ENCODE measurements at places on chromosomes 2 and 18.

DNA sequence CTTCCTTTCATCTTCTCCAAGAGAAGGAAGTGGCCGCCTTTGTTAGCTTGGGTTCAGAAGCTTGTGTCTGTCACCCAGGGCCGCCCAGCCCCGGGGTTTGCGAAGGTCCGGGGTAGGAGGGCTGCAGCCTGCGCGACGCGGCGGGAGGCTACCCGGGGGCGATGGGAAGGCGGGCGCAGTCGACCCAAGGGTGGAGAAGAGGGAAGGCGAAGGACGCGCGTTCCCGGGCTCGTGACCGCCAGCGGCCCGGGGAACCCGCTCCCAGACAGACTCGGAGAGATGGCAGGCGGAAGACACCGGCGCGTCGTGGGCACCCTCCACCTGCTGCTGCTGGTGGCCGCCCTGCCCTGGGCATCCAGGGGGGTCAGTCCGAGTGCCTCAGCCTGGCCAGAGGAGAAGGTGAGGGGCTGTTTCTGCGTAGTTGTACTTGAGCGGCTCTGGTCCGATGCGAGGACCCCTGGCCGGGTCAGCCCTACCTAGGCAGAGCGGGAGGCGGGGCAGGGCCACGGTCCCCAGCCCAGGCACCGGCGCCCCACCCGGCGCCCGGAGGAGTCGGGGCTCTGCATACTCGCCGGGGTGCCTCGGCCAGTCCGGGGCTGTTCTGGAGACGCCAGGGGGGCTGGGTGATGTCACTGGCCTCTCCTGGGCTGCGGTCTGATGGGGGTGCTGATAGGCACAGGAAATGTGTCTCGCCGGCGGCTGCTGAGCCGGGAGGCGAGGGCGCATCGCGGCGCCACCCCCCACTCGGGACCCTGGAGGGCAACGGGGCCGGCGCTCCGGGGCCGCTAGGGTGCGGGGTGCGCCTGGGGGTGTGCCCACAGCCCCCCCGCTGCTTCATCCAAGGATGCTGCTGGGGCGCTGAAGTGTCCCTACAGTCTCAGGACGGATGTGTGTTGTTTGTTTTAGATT is at the start of gene QPCT:
QPCT (plus strand) TSS at position 178 of the 909 bp plus-strand sequence; CDS start at position 280, 102 bp downstream.
- DNase-seq: peak; percentile 50

GRCh38 chr2:108169982-108170625 is 69.7 kb upstream of the SULT1C3 start:
- DNase-seq: no peak

GRCh38 chr2:39664232-39664887 is 1.4 kb upstream of the TMEM178A start:
- no peak for DNase-seq

GRCh38 chr18:74972354-74972753 is 236.6 kb downstream of the PTGR3 start:
- DNase-seq: no peak

DNA sequence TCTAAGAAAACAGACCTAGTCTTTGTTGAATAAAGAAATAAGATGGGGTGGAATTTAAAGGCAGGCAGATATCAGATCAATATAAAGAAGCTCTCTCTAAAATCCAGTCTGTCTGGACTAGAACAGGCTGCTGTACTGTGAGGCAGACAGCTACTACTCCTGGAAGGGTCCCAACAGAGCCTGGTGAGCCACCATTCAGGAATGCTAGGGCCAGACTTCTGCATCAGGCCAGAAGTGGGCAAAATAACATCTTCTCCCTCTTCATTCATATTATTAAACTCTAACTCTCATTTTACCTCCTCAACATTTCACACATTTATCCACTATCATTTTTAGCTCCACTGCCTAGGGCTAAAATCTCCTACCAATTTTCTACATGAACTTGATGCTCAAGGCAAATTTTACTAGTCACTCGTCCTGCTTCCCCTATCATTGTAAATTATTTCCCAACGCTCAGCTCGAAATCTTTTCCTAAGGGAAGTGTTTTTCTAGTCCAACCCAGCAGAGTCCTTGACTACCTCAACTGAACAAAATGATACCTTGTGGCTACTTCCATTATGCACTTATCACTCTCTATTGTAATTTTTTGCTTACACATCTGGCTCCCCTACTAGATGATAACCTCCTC is 45.2 kb upstream of the GLS start:
- no peak for DNase-seq

- no peak for DNase-seq
Measured at GRCh38 chr2:172408143-172408766, 19.1 kb upstream of the ITGA6 start.

DNA sequence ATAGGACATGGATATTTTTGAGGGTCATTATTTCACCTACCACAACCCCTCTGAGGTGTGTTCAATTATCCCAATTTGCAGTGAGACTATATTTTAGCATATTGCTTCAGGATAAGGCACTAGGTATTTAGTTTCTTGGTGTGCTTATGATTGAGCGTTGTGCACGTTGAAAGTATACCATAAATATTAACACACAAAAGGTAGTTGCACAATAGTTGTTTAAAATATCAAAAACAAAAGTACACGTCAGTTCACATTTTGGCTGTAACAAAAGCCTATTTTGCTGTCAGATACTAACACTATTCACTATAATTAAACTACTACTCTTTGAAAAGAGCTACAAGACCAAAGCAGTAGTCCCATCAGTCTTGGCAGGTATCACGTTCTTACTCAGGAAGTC is 367.5 kb downstream of the DSC3 start:
- no peak for DNase-seq

DNA sequence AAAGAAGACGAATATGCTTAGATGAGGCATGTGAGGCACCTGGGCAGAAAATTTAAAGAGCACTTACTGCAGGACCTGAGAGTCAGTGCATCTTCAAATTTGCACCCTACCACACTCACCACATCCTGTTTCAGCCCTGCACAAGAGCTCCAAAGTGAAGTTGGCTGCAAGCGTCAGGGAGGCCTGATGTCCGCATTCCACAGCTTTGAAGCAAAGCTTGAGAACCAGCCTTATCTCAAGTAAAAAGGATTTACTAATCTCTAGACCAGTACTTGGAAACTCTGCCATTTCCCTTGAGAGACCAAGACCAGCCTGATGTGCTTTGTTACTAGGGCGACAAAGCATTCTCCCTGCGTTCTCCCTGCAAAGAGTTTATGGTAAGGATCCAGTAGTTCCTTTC is 3.4 kb upstream of the ASNSD1 start:
- no peak for DNase-seq

DNA sequence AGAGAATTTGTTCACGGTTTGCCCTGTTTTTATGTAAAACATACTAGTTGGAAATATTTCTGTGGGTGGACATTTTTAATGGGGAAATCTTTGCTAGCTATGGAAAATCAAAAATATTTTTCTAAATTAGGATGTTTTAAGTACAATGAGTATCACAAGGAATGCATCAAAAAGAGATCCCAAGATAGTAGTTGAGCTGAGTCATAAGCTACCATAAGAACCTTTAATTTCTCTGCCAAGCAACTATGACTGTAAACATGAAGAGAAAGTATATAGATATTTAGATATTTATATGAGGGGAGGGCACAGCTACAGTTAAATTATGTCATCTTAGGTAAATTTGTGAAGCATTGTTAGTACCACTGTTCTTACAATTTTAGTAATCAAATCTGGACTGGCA is 646.2 kb downstream of the XIRP2 start:
- DNase-seq: no peak

GRCh38 chr18:75208836-75209128 is 157 bp downstream of the PTGR3 start:
- no peak for DNase-seq

DNA sequence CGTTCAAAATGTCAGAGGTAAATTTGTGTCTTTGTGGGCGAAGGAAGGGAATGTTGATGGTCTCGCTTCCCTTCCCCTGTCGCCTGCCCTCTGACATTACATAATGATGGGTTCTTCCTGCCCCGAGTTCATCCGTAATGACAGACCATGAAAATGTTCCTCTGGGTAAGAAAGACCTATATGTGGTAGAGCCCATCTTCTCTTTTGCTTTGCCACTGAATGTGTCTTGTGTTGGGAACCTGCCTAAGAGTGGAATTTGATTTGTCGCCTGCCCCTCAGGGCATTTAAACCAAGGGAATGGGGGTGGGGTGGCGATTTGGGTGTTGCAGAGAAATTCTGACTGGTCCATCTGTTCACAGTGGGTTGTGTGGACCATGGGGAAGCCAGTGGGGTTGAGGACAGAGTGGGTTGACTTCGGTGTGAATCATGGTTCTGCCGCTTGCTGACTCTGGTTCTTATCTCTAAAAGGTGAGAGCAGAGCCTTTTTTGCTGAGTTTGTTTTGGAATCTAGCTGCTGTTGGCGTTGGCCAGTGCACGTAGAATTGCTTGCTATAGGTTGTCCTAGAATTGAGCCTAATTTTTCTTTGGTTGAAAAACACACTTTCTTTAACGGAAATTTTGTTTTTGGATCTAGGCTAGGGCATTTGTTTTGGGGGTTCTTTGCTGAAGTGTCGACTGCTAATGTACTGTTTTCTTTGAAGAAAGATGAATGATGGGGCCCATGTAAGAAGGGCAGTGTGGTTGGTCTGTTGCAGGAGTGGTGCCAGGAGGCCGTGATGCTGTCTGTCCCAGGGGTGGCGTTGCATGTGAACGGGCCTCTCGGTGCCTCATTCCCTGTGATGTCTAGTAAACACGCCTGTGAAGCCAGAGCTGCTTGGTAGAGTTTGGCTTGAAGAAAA is 1.3 kb downstream of the INPP4A start:
- peak; percentile 5 for DNase-seq

DNA sequence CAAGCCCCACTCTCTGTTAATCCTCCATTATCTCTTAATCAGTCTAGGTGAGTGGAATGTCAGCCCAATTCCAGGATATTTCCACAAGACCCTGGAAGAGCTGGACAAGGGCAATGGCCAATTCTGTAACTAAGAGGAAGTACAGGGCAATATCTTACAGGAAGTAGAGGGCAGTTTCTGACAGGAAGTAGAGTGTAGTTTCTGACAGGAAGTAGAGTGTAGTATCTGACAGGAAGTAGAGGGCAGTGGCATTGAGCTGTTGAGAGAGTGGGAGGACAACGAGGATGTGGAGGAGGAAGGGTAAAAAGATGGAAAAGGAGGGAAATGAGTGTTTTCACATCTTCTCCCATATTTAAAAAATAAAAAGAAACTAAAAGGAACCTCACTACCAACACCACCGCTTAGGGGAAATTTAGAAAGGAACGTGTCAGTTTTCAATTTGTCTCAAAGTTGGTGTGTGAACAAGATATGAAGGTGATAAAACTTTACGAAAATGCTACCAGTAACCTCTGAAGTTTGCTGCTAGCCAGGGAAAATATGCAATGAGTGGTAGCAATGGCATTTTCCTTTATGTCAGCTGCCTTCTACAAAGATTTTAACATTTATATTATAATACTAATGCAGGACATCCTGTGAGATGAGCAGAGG is 430.9 kb upstream of the HNRNPA3 start:
- DNase-seq: no peak

DNA sequence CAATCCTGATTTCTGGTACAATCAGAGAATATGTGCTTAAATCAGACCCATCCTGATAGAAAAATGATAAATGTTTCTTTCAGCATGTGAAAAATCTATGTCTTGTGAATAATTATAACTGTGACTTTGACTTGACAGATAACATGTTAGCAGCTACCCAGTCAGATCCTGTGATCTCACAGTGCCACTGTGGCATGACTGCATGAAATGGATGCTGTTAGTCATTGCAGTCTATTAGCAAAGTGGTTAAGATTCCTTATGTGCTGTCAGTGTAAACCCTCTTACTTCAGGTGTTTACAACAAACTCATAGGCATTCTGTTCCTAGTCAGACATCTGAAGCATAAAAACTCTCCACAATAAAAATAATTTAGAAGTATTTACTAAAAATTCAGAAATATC is 244.6 kb upstream of the RND3 start:
- DNase-seq: no peak

- DNase-seq: no peak
Measured at GRCh38 chr18:7740821-7741220, 173.7 kb downstream of the PTPRM start.

DNA sequence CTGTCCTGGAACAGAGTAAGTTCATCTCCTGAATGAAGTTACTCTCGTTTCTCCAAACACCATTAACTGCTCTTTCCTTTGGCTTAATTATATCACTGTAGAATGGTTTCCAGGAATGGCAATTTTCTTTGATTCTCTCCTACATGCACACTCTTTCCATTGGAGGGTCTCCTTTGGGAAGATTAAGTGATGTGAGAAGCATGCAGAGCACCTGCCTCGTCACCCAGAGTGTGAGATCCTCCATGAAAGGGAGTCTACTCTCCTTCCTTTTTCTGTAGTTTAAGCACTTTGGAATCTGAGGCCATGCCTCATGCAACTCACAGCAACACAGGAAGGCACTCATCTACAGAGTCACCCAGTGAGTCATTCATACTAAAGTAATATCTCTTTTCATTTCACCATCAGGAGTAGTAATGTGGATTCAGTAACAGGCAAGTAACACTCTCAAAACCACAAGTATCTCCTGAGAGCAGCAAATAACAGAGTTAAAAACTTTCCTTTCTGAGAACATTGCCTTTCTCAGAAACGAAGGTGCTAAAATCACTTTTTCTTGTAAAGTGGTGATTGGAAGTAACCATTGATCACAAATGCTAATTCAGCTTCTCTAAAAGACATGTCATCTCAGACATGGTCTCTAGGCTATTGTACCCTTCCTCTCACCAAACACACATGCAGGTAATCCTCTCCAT is 52.8 kb upstream of the IL1RL1 start:
- no peak for DNase-seq

- DNase-seq: no peak
Measured at GRCh38 chr2:191957996-191958860, 111.3 kb upstream of the CAVIN2 start.

Measured in NCI-H1930 (cell line).